GM23338 (cell line): ENCODE measurements at places on chromosomes 4 and X. TPM values are rescaled to one million over a fixed set of nuclear protein-coding genes. Genes with fewer than 3 reads are reported as not detected.

- no peak for DNase-seq
Observed at GRCh38 chr4:69727926-69728325, 32.5 kb downstream of the SULT1B1 start.

- DNase-seq: no peak
Observed at GRCh38 chr4:81982846-81983540, 390.8 kb downstream of the HNRNPD start.

- DNase-seq: no peak
Observed at GRCh38 chr4:88166608-88167007, 8.2 kb upstream of the ABCG2 start.

DNA sequence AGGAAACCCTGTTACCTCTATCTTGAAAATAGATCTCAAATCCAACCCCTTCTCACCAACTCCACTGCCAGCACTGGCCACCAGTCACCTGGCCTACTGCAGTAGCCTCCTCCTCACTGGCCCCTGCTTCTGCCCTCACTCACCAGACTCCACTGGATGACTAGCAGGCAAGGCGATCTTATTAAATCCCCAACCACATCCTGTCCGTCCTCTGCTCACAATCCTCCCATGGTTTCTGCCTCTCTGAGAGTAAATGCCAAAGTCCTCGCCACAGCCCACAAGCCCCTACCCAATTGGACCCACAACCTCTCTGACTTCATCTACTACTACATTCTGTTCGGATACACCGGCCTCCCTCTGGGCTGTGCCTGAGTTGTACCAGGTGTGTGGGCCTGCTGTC lies 5.4 kb upstream of the PIM2 start:
- no peak for DNase-seq

DNA sequence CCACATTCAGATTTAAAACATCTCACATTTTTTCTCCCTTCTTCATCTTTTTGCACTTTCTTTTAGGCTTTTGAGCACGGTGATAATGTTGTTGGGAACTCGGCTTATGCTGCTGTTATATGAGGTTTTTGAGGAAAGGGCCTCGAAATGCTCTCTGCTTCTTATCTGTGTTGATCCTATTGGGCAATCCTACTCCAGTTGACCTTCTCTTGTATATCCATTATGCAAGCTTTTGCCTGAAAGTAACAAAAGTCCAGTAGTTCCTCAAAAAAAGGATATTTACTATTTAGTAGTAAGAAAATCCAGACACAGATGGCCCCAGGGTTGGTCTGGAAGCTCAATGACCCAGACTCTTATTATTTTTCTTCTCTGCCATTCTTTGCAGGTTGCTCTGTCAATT lies 57.7 kb upstream of the SPANXB1 start:
- no peak for DNase-seq

DNA sequence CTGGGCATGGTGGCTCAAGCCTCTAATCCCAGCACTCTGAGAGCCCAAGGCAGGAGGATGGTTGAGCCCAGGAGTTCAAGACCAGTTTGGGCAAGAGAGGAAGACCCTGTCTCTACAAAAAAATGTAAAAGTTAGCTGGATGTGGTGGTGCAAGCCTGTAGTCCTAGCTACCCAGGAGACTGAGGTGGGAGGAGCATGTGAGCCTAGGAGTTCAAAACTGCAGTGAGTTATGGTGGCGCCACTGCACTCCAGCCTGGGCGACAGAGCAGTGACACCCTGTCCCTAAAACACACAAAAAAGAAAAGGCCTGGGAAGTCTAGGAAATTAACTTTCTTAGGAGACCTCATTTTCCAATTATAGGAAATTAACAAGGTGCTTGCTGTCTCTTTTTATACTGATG lies 76.8 kb downstream of the JAKMIP1 start:
- no peak for DNase-seq

DNA sequence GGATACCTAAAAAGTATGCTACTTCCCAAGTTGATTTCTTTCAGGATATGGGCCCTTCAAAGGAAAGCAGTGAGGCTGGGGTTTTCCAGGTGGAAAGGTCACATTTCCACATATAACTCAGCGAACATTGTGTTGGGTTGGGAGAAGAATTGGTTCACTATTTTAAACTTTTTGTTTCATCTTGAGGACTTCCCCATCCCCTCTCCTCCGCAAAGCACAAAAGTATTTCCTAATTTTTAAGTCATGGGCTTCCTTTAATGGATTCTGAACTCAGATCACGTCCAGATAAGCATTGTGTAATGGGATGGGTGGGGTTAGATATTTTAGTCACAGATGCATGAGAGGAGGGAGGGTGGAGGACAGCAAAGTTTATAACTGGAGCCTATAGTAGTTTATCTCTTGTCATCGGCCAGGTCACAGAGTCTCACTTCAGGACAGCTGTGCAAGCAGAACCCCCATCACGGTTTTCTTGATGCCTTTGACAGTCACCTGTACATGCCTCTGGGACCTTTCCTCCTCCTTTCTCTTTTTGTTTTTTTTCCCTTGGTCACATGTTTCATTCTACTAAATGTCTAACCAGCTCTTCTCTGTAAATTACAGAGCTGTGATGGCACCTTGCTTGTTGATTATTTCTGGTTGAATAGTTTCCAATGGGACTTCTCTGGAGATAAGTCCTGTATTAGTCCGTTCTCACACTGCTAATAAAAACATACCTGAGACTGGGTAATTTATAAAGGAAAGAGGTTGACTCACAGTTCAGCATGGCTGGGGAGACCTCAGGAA lies 115.4 kb downstream of the PTTG2 start:
- no peak for DNase-seq

DNA sequence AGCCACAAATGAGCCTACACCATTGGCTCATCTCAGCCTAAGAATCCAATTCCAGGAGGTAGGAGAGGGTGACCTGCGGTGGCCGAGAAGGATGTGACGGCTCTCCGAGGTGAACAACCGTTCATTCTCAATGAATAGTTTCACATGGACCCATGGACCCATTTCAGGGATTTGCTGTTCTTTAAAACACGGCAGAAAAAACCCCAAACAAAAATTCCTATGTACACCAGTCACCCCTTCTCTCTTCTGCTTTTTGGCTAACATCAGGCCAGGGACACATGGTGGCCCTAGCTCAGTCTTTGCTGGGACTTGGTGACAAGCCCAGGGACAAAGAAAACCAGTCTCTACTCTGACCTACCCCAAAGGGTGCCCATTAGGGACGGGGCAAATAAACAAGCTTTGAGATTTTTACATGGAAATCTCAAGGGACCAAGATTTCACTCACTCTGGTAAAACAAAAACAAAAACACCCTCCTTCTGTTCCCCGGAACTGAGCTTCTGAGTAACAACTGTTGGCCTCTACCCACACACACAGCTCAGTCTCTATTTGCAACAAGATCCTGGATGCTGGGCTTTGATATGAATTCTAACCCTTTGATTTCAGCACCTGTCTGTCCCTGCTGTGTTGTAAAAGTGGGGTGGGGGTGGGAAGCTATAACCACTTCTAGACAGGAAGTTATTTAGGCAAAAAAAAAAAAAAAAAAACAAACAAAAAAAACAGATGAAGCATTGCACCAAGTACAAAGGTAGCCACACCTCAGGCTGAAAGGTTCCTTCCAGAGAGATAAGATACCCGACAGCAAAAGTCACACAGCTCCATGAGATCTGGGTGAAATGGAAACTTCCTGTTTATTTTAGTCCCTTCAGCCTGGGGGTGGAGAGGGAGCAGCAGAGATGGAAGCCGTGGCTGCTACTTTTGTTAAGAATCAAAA lies 49.0 kb downstream of the DDX3X start:
- DNase-seq: peak; percentile 11

DNA sequence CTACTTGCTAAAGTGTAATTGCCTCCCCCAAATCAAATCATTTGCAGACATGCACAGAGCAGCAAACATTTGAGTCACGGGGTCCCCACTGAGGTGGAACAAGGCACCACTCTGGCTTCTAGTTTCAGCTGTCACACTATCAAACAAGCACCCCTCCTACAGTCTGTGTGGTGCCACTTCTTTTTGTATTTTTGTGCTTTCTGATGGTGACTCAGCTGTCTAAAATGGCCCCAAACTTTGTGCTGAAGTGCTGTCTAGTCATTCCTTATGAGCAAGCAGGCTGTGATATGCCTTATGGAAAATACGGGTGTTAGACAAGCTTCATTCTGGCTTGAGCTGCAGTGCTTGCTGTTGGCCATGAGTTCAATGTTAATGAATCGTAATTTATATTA lies 15.4 kb downstream of the IGFBP7 start:
- DNase-seq: no peak

GRCh38 chrX:24662352-24662751 lies 15.2 kb upstream of the PCYT1B start:
- no peak for DNase-seq

DNA sequence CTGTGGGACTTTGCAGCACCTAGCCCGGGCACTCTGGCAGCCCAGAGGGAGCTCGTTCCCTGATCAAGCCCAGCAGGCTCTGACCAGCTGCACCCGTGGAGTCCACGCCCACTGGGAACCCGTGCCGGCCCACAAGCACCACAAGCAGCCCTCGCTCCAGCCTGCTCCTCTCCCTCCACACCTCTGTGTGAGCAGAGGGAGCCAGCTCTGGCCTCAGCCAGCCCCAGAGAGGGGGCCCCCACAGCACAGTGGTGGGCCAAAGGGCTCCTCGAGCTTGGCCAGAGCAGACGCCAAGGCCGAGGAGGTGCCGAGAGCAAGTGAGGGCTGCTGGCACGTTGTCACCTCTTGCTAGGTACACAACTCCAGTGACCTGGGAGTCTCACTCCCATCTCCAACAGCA lies 5.1 kb upstream of the UGT2A1 start:
- DNase-seq: no peak

DNA sequence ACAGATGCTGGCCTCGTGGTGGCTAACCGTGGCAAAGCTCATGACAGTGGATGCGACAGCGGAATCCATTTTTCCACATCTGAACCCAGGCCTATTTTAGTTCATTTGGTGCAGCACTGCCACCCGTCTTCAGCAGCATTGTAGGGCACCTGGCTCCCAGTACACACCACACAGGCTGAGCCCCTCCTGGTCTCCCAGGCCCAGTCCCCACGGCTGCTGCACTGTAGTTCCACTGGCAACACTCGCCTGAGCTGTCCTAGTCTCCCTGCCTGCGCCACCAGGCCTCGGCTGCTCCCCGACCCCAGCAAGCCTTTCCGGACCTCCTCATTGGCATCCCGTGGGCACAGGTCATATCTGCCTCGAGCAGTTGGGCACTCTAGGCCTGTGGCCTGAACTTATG lies 76.2 kb downstream of the MTMR1 start:
- no peak for DNase-seq

DNA sequence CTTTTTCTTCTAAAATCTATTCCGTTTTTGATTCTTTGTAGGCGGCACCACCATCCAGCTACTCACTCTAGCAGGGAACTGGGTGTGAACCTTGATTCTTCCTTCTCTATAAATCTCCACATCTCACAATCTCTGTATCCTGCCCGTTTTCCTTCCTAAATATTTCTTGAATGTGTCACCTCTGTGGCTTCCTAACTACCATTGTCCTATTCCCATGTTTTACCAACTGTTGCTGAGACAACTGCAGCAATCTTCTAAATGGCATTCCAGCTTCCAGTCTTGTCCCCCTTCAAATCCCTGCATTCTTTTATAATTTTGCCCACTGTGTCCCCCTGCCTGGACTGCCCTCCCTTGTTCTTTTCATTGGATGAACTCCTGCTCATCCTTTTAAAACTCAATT lies 641.3 kb downstream of the RPA4 start:
- DNase-seq: no peak

DNA sequence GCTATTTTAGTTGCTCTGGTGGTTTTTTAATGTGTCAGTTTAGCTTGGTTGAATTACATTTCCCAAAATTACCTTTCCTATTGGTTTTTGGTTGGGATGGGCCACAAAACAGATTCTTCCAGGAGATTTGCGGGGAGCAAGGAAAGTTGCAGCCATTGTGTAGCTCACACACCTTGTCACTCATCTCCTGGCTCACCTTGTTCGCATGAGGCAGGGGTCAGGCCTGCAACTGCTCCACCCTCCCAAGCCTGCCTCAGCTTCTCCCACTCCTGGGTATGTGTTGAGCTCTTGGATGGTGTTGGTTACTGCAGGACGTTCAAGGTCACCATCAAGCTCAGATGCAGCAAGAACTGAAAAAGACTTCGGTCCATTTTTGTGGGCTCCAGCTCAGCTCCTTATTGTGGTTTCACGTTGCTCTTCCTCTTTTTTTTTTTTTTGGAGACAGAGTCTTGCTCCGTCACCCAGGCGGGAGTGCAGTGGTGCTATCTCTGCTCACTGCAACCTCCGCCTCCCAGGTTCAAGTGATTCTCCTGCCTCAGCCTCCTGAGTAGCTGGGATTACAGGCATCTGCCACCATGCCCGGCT lies 95.6 kb upstream of the METTL14 start:
- DNase-seq: no peak

DNA sequence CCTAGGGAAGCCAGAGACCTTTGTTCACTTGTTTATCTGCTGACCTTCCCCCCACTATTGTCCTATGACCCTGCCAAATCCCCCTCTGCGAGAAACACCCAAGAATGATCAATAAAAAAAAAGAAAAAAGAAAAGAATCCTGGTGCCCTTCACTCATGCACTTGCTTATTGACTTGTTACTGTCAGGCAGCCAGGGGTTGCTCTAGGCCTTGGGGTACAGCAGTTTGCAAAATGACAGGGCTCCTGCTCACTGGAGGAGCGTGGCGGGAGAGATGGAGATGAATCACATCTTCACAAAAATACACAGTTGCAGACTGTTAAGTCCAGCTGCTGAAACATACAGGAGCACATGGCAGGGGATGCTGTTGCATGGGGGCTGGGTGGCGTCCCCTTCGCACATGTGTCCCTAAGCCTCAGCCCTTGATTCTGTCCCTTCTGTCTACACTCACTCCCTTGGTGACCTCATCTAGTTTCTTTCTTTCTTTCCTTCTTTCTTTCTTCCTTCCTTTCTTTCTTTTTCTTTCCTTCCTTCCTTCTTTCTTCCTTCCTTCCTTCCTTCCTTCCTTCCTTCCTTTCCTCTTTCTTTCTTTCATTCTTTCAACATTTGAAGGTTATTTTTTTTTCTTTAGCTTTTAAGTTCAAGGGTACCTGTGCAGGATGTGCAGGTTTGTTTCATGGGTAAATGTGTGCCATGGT lies 16.9 kb upstream of the TMEM271 start:
- no peak for DNase-seq

- DNase-seq: no peak
Observed at GRCh38 chr4:114488301-114488982, 110.2 kb upstream of the UGT8 start.

DNA sequence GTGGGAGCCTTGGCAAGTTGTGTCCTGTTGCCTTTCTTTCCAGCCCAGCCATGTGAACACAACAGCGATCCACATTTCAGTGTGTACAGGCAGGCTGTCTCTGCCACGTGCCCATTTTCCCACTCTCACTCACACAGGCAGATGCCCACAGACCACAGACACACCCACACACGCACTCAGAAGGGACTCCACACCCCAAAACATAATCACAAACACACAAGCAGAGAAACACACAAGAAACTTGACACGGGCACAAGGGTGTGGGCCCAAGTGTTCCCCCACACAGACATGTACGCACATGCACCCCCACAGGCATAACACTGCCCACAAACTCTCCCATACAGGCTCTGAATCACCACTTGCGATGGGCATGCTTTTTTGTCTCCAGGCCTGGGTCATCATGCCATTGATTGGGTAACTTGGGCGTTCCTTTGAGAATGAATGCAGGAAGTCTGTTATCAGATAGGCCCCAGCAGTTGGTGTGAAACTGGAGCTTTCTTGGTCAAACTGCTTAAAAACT lies 84.3 kb downstream of the NBDY start:
- no peak for DNase-seq

Gene TSPAN6
- 55.6 and 63.1 TPM in 2 replicates for total RNA-seq

Gene C4orf36
- 1.1 TPM in 1 of 2 replicates, not detected in the other for total RNA-seq

Gene F11
- total RNA-seq: 1.5 and 2.1 TPM in 2 replicates

Gene ADRA2C
- total RNA-seq: 16.3 and 16.6 TPM in 2 replicates

Gene MAGEB1
- not detected in 2 replicates for total RNA-seq

Gene HTN3
- not detected in 2 replicates for total RNA-seq

Gene COL4A5
- 25.7 and 48.1 TPM in 2 replicates for total RNA-seq

Gene ITM2A
- 48.4 and 57.9 TPM in 2 replicates for total RNA-seq

Gene SLC9B1
- 0.62 and 0.80 TPM in 2 replicates for total RNA-seq

Gene OTC
- total RNA-seq: not detected in 2 replicates

Gene TBX22
- total RNA-seq: 0.24 TPM in 1 of 2 replicates, not detected in the other
